NCI-H526 (cell line): ENCODE measurements at places on chromosomes 12 and 14.

DNA sequence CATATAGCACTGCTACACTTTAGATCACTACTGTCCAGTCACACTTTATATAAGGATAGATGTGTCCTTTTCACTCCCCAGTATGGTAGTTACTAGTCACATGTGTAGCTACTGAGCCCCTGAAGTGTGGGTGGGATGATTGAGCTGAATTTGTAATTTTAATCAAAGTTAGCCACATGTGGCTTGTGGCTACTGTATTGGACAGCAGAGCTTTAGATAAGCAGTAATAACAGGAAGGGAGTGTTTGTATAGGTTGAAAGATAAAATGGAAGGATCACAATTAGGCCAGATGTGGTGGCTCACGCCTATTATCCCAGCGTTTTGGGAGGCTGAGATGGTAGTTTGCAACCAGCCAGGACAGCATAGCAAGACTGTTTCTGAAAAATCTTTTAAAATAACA lies 23.5 kb downstream of the NAA30 start:
- no peak for DNase-seq

GRCh38 chr14:91354979-91355685 lies 62.5 kb downstream of the CCDC88C start:
- DNase-seq: no peak

GRCh38 chr12:57254506-57255280 lies 3.7 kb upstream of the STAC3 start:
- no peak for DNase-seq

DNA sequence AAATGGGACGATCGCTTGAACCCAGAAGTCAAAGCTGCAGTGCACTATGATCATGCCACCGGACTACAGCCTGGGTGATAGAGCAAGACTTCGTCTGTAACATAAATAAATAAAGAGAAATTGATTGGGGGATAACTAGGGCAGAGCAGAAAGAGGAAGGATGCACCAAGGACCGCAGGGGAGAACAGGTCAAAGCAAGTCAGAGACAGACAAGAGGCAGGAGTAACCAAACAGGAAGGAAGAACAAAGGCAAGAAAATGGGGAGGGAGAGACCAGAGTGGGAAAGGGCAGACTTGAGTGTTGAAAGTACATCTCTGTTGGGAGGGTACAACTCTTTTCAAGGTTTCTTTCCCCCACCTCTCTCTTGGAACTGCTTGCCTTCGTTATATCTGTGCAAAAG lies 50.8 kb upstream of the ELK3 start:
- no peak for DNase-seq

- no peak for DNase-seq
These were observed 30.4 kb upstream of the CHGA start for GRCh38 chr14:92892589-92892988.

DNA sequence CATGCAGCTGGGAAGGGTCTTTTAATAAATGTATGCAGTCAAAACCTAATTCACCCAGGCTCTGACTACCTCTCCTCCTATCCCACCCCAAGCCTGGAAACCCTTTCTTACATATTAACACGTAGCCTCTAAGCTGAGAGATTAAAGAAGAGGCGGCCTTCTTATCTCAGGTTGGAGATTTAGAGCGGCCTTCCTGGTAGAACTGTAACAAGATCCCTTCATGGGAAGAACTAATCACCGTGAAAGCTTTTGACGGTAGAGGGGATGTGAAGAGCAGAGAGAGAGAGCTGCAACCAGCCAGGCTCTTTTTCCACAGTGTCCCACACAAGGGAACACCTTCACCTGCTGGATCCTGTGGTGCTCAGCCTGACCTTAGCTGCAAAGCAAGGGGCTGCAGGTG lies 367.4 kb downstream of the MED13L start:
- no peak for DNase-seq

DNA sequence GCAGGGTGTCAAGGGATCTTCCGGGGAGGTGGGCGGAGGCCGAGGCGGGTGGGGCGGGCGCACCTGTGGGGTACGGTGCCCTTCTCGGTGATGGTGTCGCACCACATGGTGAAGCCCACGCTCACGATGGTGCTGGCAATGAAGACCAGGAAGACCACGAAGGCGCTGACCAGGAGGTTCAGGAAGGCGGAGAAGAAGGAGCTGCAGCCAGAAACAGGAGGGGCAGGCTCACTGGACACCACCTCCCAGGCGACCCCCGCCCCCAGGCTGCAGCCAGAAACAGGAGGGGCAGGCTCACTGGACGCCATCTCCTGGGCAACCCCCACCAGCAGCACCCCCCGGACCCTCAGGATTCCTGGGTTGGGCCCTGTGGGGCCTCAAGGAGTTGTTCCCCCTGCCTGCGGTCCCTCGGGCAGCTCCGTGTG lies 7.6 kb downstream of the TMEM179 start:
- DNase-seq: no peak

- DNase-seq: no peak
These were observed 30.8 kb downstream of the TSPAN9 start for GRCh38 chr12:3107954-3108353.

GRCh38 chr12:119807380-119807779 lies 69.7 kb downstream of the CIT start:
- DNase-seq: no peak

GRCh38 chr14:28952666-28953065 lies 186.1 kb downstream of the FOXG1 start:
- DNase-seq: peak; percentile 6

DNA sequence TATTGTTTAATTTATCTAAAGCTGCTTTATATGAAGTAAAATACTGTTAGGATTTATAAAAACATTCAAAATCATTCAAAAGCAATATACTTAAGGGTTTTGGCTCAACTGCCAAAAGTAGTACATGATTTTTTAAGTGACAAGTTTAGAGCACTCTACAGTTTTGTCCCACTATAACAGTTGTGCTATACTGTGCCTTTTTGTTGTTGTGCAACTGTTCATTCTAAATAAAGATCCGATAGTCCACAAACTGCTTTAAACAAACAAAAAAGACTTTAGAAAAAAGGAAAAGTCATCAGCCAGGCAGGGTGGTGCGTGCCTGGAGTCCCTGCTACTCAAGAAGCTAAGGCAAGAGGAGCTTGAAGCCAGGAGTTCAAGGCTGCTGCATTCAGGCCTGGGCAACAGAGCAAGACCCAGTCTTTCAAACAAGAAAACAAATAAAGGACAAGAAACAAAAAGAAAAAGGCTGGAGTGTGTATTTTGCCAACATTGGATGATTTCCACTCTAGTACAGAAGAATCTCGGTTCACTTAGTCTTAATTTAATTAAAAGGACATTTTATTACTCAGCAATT lies 7.3 kb downstream of the C2CD5 start:
- no peak for DNase-seq

DNA sequence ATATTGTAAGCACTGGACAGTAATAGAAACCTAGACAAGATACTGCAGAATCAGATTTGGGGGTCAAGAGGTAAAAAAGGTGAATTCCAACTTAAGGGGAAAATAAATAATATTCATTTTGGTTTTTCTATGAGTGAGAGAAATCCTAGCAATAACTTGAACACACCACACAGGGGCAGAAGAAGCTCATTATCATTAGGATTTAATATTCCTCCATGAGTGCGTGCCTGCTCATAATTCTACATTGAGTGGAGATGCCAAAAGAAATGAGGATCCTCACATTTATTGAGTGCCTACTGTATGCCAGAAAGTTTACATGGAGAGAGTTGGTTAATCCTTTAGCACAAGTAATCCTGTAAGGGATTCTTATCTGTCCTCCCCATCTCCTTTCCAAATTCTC lies 40.5 kb upstream of the C14orf132 start:
- DNase-seq: no peak

GRCh38 chr14:71418532-71419245 lies 511.4 kb downstream of the PCNX1 start:
- DNase-seq: no peak

DNA sequence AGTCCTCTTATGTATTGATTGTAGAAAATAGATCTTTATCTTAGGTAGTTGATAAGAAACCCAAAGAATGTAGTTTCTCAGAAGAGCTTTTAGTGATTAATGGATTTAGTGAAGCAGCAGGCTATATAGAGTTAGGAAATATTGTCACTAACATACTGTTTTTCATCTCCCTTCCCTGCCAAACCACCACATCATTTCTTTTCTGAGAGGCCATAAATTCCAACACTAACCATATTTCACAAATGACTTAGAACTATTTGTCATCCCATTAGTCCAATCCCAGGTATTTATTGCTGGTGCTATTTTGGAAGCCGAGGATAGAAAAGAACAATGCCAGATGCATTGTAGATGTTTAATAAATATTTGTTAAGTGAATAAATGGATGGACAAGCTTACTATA lies 185.7 kb downstream of the KICS2 start:
- DNase-seq: no peak

- DNase-seq: no peak
These were observed 435.3 kb downstream of the RAD51B start for GRCh38 chr14:68254669-68255527.

- DNase-seq: no peak
These were observed 75.3 kb downstream of the AACS start for GRCh38 chr12:125140279-125141209.

DNA sequence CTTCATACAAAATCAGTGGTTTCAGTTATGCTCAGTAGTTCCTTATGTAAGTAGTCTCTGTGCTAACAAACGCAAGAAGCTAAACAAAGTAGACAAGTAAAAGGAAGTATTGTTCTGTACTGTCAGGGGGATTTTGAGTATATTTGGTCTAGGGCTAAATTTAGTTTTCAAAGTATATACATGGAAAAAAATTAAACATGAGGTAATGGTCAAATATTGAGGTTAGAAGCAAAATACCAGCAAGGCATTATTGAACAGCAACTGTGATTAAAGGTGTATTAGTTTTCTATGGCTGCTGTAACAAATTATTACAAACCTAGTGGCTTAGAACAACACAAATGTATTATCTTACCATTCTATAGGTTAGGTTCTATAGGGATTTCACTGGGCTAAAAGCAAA lies 18.8 kb downstream of the GNG2 start:
- DNase-seq: no peak

- DNase-seq: peak; percentile 53
These were observed 24.1 kb downstream of the KLRD1 start for GRCh38 chr12:10331642-10332239.

DNA sequence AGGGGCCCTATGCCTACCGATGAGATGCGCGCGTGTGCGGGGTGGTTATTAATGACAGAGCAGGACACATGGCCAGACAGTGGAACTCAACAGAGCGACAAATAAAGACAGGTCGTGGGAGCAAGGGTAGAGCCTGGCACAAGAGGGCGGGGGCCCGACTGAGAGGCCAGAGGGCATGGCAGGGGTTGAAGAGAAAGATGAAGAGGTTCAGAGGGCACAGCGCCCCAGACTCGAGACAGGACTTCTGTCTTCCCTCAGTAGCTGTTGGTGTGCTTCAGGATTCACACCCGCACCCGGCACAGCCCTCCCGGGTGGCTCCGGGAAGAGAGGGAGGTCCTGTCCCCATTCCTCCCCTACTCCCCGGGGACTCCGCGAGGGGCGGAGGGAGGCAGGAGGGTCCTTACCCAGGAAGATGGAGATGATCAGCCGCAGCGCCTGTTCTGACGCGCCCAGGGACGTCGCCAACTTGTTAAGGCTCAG lies 366 bp downstream of the LPCAT3 start:
- peak; percentile 86 for DNase-seq

DNA sequence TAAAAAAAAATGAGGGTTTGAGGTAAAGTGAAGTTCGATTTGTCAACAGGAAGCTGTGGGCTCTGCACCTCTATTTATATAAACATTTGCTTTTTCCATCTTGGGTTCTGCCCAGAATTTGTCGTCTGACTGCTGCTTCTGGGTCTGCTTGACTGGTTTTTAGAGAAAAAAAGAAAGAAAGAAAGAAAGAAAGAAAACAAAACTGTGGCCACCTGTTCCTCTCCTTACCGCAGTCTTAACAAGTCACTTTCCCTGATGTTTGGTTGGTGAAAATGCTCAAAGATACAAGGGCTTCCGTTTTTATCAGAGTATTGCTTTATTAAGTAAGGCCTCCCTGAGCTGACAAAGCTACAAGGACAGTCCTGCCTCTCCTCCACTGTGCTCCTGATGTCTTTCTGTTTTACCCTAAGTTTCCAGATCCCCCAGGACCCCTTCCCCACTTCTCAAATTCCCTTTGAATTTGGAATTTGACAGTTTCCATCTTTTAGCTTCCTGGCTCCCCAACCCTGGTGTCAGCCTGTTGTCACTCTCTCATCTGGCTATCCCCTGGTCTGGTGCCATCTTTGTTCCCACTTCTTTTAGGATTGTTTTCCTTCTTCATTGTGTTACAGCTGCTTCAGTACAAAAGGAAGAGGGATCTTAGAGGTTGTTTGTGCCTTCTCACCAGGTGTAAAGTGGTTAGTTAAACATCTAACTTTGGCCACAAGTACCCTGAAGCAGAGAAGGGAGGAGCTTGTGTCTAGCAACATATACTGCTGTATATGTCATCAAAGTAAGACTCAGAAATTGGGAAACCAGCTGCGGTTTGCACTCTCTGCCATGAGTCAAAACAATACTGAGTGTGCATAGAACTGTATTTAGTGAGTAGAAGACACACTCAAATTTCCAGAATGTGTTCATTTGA lies 18.0 kb downstream of the MFAP5 start:
- DNase-seq: no peak

GRCh38 chr12:49583366-49584094 lies 15.6 kb upstream of the MCRS1 start:
- no peak for DNase-seq

DNA sequence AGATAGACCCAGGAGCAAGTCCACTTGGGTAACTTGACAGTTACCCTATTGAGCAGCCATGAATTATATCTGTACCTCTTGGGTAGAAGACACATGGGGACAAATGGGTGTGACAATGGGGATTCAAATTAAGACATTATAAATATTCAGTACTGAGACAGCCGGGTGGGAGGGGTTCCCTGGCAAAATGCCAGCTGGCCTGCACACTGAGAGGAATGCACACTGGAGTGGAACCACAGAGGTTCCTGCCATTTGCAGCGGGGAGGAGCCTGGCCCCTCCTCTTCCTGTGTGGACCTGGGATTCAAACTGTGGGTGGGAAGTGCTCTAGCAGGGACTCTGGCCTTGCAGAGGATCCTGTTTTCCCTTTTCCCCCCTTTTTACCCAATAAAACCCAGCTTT lies 118.7 kb upstream of the CDKN3 start:
- peak; percentile 6 for DNase-seq

GRCh38 chr12:92332552-92332951 lies 186.9 kb upstream of the BTG1 start:
- no peak for DNase-seq

GRCh38 chr14:50736932-50737419 lies 68.9 kb upstream of the SAV1 start:
- DNase-seq: no peak
